ENCODE measurements at places on chromosomes 2 and 18.

- no peak for DNase-seq
These were observed 276.5 kb upstream of the MC4R start for GRCh38 chr18:60649107-60649506.

GRCh38 chr18:34050661-34051060 is 174.1 kb downstream of the NOL4 start:
- DNase-seq = no peak

GRCh38 chr2:10619643-10620042 is 70.1 kb downstream of the NOL10 start:
- DNase-seq = no peak

DNA sequence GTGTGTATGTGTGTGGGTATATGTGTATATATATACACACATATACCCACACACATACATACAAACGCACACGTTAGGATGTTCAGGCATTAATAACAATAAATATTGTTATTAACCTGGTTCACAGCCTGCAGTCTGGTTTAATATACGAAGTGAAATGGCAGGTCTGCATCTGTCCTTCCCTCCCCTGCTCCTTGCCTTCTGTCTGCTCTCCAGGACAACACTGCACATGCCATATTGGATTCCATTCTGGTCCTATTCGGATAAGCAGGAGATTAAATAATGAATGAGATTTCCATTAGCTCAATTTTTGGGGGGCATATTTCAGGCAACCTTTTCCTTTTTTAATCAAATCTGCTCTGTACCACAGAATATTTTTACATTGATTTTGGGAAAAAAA is 158.0 kb downstream of the CELF4 start:
- no peak for DNase-seq

DNA sequence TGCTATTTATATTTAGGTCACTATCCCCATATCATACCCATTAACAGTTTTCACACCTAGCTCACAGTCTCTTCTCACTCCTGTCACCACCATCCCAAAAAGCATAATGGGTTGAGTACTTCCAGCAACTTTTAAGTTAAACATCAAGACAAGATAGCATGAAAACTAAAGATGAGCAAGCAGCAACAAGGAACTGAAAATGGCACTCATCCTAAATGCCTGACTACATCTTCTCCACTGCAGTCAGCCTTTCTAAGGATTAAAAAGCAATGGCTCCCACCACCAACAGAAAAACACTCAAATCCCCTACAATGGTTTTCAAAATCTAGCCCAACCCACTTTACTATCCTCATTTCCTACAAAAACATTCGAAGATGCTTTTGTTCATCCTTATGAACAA is 38.2 kb downstream of the CUL3 start:
- DNase-seq = no peak

DNA sequence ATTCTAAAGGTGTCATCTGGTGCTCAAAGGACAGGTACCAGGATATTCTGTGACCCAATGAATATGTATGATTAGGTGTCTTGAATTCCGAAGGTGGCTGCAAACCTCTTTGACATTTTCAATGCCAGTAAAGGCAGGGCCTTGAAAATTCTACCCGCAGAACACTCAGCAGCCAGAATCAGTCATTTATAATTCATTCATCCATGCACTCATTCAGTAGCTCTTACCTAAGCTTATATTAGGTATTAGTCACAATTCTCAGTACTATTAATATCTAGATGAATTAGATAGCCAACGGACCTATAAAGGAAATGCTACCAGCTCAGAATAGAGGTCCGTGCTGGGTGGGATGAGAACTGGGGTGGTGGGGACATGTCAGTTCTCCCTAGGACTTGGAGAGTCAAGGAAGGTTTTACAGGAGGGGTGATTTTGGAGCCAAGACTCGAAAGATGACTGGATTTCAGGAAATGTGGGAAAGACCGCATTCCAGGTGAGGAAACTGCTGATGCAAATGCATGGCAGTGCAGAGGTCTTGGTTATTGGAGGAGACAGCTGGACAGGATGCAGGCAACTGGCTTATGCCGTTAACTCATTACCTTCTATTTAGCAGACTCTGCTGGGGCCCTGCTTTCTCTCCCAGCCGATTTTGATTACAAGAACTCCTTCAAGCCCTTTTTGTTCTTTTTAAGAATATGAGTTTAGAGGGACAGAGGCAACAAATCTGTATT is 7.2 kb downstream of the TRIB2 start:
- DNase-seq = no peak

GRCh38 chr18:35084494-35085449 is 43.6 kb downstream of the MAPRE2 start:
- DNase-seq = no peak

DNA sequence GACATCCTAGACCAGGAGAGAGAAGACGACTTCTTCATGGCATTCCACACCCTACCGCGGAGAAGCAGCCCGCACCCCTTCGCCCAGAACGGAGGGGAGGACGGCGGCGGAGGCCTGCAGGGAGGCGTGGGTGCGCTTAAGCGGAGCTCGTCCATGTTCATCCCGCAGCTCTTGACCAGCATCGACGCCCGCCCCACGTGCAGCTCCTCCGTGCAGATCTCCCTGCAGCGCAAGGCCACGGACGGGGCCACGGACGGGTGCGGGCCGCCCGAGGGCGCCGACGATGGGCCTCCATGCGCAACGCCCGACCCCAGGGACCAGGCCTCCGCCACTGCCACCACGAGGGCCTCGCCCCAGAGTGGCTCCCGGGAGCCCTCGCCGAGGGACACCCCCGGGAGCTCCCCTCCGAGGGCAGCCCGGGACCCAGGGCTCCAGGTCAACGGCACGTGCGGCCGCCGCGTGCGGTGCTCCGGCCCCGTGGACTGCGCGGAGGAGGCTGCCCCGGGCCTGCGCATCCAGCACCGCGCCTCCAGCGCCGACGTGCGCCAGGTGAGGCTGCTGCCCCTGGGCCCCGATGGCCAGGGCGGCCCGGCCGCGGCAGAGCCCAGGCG is 211.8 kb downstream of the NEDD4L start:
- no peak for DNase-seq
